ENCODE measurements at places on chromosomes 11 and 22.

- no peak for DNase-seq
Measured at GRCh38 chr11:33256031-33256812, 959 bp upstream of the HIPK3 start.

DNA sequence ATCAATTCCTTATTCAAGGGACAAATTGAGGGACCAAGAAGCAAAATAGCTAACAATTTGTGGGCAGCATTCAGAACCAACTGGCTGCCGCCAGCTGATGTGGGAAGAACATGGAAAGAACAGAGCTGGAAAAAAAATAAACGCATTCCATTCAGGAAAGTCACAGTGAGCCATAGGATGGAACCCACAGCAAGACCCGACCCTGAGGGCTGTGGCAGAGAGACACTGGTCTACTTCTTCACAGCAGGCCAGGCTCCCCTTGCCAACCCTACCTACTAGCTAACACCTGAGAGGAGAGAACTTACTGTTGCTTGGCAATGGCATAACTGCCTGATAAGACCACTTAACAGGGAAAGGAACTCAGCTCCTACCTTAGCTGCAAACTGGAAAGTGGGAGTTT is 123.5 kb upstream of the APOA1 start:
- no peak for DNase-seq

DNA sequence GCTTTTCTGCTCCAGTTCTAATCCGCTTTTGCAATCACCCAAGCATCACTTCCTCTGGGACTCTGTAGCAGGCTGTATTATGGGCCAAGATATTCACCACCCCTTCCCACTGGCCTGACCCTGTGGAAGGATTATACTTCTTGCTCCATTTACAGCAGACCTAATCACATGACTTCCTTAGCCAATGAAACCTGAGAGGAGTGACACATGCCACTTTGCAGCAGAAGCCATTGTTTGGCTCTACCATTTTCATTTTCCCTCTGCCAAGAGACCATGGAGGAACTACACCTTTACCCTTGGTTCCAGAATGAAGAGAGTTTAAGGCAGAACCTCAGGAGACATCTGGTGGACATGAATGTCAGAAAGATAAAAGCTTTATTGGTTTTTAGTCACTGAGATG is 134.9 kb upstream of the HSD17B12 start:
- no peak for DNase-seq

DNA sequence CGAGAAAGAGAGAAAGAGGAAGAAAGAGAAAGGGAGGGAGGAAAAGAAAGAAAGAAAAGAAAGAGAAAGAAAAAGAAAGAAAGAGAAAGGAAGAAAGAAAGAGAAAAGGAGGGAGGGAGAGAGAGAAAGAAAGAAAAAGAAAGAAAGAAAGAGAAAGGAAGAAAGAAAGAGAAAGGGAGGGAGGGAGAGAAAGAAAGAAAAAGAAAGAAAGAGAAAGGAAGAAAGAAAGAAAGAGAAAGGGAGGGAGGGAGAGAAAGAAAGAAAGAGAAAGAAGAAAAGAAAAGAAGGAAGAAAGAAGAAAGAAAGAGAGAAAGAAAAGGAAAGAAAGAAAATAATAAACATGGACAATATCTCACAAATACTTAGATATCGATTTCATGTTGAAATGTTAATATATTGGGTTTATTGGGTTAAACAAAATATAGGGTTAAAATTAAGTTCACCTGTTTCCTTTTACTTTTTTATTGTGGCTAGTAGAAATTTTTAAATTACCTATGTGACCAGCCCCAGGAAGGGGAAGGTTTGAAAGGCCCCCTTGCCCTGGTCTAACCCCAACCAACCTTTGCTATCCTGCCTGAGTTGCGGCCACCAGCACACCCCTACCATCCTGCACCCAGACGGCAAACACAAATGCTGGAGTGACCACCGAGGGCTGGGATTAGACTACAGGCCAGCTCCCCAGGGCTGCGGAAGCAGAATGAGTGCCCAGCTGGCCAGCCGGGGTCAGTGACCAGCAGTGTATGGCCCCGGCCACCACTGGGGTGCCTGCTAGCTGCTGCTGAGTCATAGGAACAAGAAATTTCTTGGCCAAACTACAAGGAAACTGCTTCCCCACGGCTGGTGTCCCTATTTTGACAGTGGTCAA is 81.0 kb upstream of the FGF3 start:
- no peak for DNase-seq

- DNase-seq = no peak
Measured at GRCh38 chr11:96168623-96169022, 174.4 kb downstream of the MAML2 start.

- DNase-seq = no peak
Measured at GRCh38 chr11:61629082-61629833, 48.4 kb upstream of the SYT7 start.

DNA sequence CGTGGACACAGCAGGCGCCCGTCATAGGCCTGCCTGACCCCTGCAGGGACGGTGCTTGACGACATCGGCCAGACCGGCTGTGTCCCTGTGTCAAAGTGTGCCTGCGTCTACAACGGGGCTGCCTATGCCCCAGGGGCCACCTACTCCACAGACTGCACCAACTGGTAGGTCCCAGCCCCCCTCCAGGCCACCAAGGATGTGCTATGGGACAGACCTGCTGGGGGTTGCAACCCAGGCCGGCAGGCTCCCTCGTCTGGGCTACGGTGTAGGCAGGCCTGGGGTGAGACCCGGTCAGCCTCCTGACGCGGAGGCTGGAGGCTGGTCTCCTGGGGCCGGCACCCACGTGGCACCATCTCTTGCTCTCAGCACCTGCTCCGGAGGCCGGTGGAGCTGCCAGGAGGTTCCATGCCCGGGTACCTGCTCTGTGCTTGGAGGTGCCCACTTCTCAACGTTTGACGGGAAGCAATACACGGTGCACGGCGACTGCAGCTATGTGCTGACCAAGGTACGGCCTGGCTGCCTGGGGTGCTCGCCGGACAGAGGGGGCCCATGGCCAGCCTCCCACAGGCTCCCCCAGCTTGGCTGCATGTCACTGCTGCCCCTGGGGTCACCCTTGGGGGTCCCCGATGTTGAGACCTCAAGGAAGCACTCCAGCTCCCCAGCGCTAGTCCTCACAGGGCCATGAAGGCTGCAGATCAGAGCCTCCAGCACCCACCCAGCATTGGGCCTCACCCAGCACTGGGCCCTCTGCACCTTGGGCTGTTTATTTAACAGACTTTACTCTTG is 7.7 kb downstream of the MUC5AC start:
- DNase-seq = no peak

DNA sequence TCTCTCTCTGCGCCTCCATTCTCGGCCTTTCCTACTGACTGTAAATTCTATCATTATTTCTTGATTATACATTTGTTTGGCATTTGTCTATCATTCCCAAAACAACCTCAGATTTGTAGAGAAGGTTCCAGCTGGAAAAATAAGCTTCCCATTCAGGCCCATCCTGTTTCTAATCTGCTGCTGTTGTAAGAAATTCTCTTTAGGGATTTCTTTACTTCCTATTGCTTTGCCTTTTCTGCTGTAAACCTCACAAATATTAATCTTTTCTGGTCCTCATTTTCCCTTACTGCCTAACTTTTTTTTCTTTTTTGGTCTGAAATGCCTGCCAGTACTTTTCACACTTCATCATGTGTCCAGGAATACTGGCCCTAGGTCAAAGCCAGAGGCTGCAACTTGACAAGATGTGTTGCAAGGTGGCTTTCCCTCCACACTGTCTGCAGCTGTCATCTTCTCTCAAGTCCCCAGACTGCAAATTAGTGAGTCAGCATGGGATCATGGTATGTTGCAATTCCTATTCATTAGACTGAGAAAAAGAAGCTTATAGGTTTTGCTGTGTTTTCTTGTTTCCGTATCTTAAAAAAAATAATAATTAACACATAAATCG is 858.7 kb upstream of the CHORDC1 start:
- DNase-seq = no peak

GRCh38 chr11:11157185-11157584 is 195.9 kb downstream of the CSNK2A3 start:
- no peak for DNase-seq

DNA sequence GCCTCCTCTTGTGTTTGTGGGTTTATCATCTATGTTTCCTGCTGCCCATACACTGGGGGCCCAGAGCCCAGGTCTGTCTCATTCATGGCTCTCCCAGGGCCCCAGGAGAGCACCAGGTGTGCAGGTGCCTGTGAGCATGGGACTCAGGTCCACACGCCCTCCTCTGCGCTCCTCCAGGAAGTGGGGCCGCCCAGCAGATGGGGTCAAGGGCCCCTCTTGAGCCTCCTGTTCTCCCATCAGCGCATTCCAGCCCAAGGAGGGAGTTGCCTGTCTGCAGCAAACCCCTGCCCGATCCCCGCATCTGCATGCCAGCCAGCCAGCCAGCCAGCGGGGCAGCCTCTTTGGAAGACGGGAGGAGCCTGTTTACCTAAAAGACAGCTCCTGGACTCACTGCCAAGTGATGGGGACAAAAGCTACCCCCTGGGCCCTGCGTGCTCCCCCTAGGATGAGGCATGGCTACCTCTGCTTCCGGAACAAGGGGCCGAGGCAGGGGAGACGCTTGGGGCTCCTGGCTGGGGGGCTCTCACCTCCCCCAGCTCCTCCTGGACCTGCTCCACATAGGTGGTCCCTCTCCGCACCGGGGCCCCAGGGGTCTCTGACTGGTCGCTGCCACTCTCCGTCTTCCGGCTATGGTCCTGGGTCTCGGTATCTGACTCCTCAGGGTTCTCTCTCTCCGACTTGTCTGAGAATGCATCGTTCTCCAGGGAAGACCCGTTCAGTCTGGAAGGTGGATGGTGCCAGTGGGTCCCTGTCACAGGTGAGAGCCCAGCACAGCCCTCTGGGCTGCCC is 49.7 kb upstream of the CARS1 start:
- no peak for DNase-seq

GRCh38 chr11:120105576-120105975 is 32.3 kb downstream of the TRIM29 start:
- DNase-seq = no peak

DNA sequence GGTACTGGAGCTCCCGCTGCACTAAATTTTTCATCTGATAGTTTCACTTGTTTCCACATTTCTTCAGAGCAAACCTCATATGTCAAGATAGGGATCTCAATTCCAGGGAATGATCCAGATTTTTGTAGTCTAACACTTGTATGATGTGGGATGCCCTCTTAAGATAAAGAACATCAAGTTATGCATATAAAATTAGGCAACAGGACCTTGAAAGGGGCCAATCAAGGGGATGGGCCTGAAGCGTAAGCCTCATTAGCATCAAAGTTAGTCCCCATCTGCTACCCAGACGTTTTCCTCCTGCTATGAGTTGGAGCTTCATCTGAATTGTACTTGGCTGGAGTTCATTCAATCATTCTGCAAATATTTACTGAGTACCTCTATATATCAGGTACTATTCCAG is 17.5 kb downstream of the PDGFD start:
- no peak for DNase-seq

GRCh38 chr11:34773826-34774225 is 142.4 kb downstream of the APIP start:
- DNase-seq = no peak

- DNase-seq = no peak
Measured at GRCh38 chr22:33350961-33351360, 292.8 kb upstream of the SYN3 start.

GRCh38 chr11:130315354-130315970 is 745 bp upstream of the ZBTB44 start:
- DNase-seq = no peak

DNA sequence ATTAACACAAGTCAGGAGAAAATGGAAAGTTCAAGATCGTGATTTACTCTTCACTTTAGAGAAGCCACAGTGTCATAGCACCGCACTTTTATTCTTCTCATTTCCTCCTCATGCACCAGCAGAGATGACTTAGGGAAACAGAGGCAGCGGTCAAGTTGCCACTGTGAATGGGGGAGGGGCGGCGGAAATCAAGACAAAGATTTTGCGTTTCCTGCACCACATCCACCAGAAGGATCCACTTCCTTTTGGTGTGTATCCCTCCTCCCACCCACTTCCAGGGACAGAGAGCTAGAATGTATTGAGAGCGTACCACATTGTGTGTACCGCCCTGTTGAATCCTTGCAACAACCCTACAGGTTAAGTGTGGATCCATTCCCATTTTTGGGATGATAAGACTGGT is 21.8 kb downstream of the TSPAN18 start:
- DNase-seq = no peak

GRCh38 chr11:34243600-34244464 is 114.0 kb downstream of the ABTB2 start:
- no peak for DNase-seq

- peak; percentile 30 for DNase-seq
Measured at GRCh38 chr11:72685560-72686480, 11.6 kb upstream of the PDE2A start.

DNA sequence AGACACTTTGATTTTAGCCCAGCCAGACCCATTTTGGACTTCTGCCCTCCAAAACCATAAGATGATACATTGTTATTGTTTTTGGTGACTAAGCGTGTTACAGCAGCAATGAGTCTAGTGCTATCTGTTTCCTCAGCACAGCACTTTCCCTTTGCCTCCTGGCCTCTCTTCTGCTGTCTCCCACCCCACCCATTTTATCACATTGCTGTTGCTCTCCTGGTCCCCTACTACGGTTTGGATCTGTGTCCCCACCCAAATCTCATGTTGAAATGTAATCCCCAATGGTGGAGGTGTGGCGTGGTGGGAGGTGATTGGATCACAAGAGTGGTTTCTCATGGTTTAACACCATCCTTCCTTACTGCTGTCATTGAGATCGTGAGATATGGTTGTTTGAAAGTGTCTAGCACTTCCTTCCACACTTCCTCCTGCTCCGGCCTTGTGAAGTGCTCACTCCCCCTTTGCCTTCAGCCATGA is 59.8 kb upstream of the CD82 start:
- no peak for DNase-seq

- DNase-seq = peak; percentile 67
Measured at GRCh38 chr11:116062490-116063171, 558.4 kb upstream of the CADM1 start.

GRCh38 chr11:5343474-5344335 is at the start of gene OR51B5:
OR51B5 (minus strand) TSS chr11:5343524; CDS start chr11:5343524, 0 bp downstream.
- DNase-seq = no peak

GRCh38 chr11:17653611-17654010 is 65.8 kb upstream of the MYOD1 start:
- DNase-seq = no peak

- peak; percentile 58 for DNase-seq
Measured at GRCh38 chr11:132064987-132065620, 694.7 kb downstream of the NTM start.

- no peak for DNase-seq
Measured at GRCh38 chr11:92894197-92894596, 75.3 kb upstream of the MTNR1B start.

- peak; percentile 28 for DNase-seq
Measured at GRCh38 chr11:22539821-22540256, 85.8 kb downstream of the FANCF start.

- DNase-seq = peak; percentile 60
Measured at GRCh38 chr11:12377824-12378593, 638 bp downstream of the PARVA start.

Data from left kidney (tissue), 8 donors.